Eye (tissue), 1 donor: ENCODE measurements at places on chromosomes 5 and 9.

GRCh38 chr9:80791836-80792235, 897.5 kb downstream of the TLE1 start:
- no peak for DNase-seq

- no peak for DNase-seq
These were observed 4.2 kb upstream of the ZNF346 start for GRCh38 chr5:177018341-177018740.

GRCh38 chr5:61234019-61234418, 71.8 kb upstream of the SMIM15 start:
- DNase-seq = no peak

DNA sequence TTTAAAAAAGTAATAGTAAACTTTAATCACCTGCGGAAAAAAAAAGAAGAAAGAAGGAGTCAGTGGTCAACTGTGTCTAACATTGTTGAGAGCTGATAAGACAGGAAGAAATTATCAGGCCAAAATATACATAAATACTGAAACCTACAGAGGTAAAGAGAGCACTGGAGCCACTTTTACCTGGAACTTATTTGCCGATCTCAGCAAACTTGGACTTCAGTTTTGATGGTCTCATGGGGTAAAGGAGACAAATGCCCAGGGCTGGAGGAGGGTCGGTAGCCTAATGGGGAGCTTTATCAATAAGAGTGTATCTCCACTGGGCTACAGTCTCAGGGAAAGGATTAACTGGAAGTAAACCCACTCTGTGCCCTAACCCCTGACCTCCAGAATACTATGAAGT, 26.6 kb upstream of the ARHGEF28 start:
- no peak for DNase-seq

GRCh38 chr5:132595624-132596023, 38.8 kb downstream of the RAD50 start:
- no peak for DNase-seq

DNA sequence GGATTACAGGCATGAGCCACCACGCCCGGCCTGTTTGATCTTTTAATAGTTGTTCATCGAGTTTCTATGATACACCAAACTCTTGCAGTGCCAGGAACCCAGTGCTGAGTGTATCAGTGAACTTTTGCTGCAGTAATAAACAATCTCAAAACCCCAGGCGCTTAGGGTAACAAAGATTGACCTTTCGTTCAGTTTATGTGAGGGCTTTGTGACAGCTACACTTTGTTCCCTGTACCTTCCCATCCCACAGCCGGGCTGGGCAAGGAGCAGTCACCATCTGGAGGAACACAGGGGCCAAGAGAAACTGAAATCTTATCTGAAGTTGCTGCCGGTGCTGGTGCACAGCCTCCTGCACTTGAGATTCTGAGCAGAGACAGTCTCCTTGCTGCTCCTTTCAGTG, 17.2 kb upstream of the WNK2 start:
- DNase-seq = no peak

DNA sequence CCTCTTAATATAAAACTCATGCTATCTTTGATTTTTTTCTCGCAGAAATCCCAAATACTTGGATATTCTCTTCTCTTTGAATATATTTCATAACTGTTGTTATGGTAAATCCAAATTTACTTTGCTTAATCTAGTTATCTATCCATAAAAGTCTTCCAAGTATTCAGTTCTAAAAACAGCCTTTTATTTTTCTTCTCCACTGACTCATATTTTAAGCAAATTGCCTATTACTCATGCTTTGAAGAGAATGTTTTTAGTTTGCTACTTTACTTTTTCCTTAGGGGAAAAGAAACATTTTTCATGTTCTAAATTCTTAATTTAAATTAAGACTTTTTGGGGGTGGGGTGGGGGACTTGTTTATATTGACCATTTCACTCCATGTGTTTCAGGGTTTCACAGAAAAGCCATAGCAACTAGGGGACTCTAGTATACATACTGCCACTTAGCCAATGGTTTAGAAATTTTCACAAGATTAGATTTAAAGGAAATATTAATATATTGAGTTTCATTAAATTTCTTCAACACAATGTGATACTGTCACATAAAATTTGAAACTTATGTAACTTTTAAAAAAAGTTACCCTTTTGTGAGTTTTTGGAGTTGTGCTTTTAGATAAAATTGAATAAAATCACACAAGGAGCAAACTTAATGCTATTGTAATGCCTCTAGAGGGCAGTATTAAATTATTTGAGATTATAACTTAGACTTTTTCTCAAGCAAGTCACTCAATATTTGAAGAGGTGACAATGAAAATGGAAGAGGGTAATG, 545.8 kb upstream of the ARRDC3 start:
- no peak for DNase-seq
